ENCODE measurements at places on chromosomes 2 and 18. TPM values are rescaled to one million over a fixed set of nuclear protein-coding genes. Genes with fewer than 3 reads are reported as not detected.

- no peaks in the 10 kb centered on the region for H3K36me3 ChIP-seq
- no peak overlapping the region for H3K27ac ChIP-seq
- DNase-seq = no peak
- no peak overlapping the region for H3K4me3 ChIP-seq
- H3K27me3 ChIP-seq = no peaks in the 10 kb centered on the region
Observed at GRCh38 chr2:241871538-241872312, 2.2 kb downstream of the RTP5 start.

DNA sequence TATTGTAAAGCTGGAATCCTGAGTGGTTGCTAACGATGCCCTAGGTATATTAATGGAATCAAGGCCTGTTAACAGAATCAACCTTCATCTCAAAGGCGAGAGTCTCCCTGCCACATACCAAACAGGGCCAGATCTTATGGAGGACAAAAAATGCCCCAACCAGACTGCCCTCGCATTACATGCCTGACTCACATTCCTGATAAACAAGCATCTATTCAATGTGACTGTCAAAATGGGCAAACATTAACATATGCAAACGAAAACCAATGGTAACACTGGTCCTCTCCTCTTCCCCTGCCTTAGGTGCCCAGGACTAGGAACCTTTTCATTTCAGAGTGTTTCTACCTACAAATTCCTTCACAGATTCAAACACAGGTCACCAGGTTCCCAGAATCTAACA is 83.4 kb downstream of the COL6A3 start:
- no peak for DNase-seq
- no peaks in the 10 kb centered on the region for H3K36me3 ChIP-seq
- no peak overlapping the region for H3K27ac ChIP-seq

DNA sequence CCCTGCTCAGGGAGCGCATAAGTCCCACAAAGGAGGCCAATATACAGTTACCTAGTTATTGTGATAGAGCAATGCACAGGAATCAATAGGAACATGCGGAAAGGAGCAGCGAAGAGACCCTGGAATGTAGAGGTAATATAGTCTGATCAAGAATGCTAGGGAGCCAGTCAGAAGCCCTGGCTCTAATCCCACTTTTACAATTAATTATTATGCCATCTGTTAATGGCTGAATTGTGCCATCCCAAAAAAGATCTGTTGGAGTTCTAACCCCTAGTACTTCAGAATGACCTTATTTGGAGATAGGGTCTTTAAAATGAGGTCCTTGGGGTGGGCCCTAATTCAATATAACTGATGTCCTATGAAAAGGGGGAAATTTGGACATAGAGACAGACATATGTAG is 7.7 kb upstream of the SPATS2L start:
- no peaks in the 10 kb centered on the region for H3K4me1 ChIP-seq
- no peak for DNase-seq
- no peaks in the 10 kb centered on the region for H3K27me3 ChIP-seq
- no peak overlapping the region for H3K27ac ChIP-seq
- no peaks in the 10 kb centered on the region for H3K36me3 ChIP-seq

- no peak overlapping the region for H3K27ac ChIP-seq
- H3K4me1 ChIP-seq = no peaks in the 10 kb centered on the region
- H3K27me3 ChIP-seq = no peaks in the 10 kb centered on the region
- no peak for DNase-seq
- no peak overlapping the region for H3K4me3 ChIP-seq
- no peaks in the 10 kb centered on the region for H3K36me3 ChIP-seq
Observed at GRCh38 chr2:30772021-30772705, 35.1 kb downstream of the CAPN13 start.

DNA sequence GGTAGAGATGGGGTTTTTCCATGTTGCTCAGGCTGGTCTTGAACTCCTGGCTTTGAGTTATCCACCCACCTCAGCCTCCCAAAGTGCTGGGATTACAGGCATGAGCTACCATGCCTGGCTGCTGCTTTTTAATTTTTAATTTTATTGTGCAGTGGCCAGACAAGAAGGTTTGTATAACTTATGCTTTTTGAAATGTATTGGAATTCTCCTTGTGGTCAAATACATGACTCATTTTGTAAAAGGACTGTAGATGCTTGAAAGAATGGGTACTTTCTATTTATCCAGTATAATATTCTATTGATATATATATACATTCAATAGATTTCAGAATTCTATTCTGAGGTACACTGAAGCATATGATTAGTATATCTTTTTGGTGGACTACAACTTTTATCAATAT is 82.6 kb upstream of the ST3GAL5 start:
- no peaks in the 10 kb centered on the region for H3K36me3 ChIP-seq
- H3K4me1 ChIP-seq = no peaks in the 10 kb centered on the region
- no peak for DNase-seq
- no peak overlapping the region for H3K27ac ChIP-seq

The PTH2R gene
- total RNA-seq = 3.3 TPM

DNA sequence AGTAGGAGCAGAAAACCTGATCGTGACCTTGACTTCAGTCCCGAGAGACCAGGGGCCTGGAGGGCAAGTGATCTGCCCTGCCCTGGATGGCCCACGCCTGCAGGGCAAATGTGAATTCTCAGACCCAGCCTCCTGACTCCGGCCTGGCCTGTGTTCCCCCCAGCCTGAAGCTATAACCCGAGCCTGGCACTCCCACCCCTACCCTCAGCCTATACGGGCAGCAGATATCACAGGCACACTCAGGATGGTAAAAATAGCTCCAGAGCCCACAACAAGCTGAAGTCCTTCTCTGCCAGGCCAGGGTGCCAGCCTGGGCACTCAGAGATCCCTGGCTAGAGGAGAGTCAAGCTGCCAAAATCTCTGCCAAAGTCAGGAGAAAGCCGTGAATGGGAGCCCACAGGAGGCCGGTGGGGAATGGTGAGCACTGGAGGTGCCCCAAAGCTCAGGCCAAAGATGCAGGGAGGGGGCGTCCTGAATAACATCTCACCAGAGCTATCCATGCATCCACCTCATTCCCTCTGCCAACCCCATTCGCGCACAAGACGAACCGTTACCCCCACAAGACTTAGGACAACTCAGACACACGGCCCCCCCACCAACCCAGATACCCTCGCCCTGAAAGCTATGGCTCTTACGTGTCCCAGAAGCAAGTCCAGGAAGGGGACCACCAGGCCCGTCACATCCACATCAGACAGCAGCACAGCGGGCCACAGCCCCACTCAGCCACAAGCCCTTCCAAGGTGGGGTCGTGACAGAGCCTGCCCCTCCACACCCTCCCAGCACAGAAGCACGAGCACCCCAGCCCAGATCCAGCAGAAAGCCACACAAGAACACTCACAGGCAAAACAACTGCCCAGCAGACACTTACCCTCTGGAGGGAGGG is 144.9 kb downstream of the TNS1 start:
- no peaks in the 10 kb centered on the region for H3K36me3 ChIP-seq
- no peaks in the 10 kb centered on the region for H3K4me1 ChIP-seq
- H3K4me3 ChIP-seq = peak overlapping the region; percentile 39
- H3K27me3 ChIP-seq = no peaks in the 10 kb centered on the region
- H3K27ac ChIP-seq = peak overlapping the region; percentile 85
- DNase-seq = no peak

- no peaks in the 10 kb centered on the region for H3K27me3 ChIP-seq
- H3K36me3 ChIP-seq = no peaks in the 10 kb centered on the region
- no peak for DNase-seq
- H3K4me3 ChIP-seq = no peak overlapping the region
Observed at GRCh38 chr2:80117401-80117800, 187.2 kb downstream of the LRRTM1 start.

- H3K36me3 ChIP-seq = peaks cover 9% of the 10 kb centered on the region
- H3K27me3 ChIP-seq = no peaks in the 10 kb centered on the region
- DNase-seq = no peak
- H3K27ac ChIP-seq = no peak overlapping the region
Observed at GRCh38 chr2:3454802-3455201, 64.5 kb downstream of the ADI1 start.

The UGT1A8 gene
- not detected for total RNA-seq

- H3K27ac ChIP-seq = no peak overlapping the region
- H3K27me3 ChIP-seq = no peaks in the 10 kb centered on the region
- no peak overlapping the region for H3K4me3 ChIP-seq
- H3K4me1 ChIP-seq = no peaks in the 10 kb centered on the region
Observed at GRCh38 chr2:151280271-151280670, 9.2 kb downstream of the NMI start.

DNA sequence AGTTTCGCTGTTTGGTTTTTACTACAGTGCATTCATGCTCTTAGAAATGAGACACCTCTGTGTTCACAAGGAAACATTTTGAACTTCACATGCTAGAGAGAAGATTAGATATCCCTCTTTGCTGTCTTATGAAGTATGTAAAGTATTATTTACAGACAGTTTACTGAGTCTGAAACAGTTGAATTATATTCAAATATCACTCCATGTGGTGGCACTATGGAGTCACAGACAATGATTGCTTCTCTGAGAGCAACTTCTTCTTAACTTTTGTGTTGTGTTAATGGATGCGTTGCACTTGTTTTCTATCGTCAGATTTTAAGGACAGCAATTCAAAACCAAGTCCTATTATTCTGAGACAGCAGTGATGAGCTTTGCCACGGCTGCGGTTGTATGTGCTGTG is 823.6 kb downstream of the GALR1 start:
- no peaks in the 10 kb centered on the region for H3K4me1 ChIP-seq
- H3K27ac ChIP-seq = no peak overlapping the region
- no peak for DNase-seq
- H3K4me3 ChIP-seq = no peak overlapping the region

DNA sequence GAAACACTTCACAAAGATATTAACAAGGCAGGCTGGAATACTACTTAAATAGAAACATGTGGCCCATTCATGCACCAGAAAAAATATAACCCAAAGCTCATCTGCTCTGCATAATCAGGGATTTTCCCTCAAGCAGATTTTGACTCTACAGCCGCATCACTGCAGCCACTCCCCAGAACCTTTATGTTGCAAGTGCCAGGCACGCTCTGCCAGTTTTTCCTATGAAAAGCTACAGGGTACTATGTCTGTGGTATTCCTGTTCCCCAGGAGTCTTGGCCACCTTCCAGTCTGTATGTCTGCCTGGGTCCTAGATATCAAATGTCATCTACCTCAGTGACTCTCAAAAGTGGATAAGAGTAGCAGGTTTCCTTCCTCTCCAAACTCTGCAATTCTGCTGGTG is 3.8 kb downstream of the COA5 start:
- peaks cover 14% of the 10 kb centered on the region for H3K4me1 ChIP-seq
- H3K27ac ChIP-seq = no peak overlapping the region
- no peaks in the 10 kb centered on the region for H3K27me3 ChIP-seq
- H3K4me3 ChIP-seq = no peak overlapping the region

The VWC2L gene
- not detected for total RNA-seq

The ARHGAP28 gene
- 10.8 TPM for total RNA-seq

The PLEK gene
- 11.7 TPM for total RNA-seq

- no peak overlapping the region for H3K4me3 ChIP-seq
- no peaks in the 10 kb centered on the region for H3K36me3 ChIP-seq
- no peak overlapping the region for H3K27ac ChIP-seq
Observed at GRCh38 chr18:68725346-68725745, 10.4 kb upstream of the TMX3 start.

DNA sequence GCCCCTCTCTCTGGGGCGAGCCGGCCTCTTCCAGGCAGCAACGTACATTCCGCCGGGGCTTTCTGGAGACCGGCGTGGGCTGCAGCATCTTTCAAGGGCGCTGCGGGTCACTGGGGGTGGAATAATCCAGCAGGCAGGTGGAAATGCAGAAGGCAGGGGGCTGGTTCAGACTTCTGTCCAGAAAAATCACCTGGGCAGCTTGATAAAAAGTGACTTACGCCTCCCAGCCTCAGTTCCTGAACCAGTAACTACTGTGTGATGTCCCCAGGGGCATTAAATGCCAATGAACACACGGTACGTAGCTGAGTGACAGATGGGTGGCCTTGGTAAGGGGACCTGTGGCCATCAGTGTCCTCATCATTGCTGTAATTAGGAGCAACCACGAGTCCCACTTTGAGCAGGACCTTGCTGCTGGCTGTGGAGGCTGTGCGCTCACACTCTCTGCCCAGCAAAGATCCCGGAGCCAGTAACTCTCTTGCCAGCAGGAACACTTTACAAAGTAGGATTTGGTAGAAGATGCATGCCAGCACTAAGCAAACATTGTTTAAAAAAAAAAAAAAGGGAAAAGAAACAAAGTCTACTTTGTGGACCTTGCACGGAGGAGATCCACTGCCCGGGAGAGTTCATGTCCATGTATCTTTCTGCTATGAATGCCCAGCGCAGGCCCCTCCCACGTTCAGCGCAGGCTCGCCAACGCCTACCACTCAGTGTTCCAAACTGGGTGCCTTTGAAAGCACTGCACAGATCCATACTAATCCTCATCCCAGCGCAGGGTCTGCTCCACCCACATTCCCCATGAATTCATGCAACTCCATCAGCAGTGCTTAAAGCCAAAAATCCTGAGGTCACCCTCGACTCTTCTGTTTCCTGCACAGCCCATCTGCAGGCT is 177.3 kb downstream of the HDAC4 start:
- no peaks in the 10 kb centered on the region for H3K36me3 ChIP-seq
- no peaks in the 10 kb centered on the region for H3K27me3 ChIP-seq
- DNase-seq = peak; percentile 51
- no peak overlapping the region for H3K4me3 ChIP-seq

The DUSP2 gene
- total RNA-seq = 1.9 TPM

DNA sequence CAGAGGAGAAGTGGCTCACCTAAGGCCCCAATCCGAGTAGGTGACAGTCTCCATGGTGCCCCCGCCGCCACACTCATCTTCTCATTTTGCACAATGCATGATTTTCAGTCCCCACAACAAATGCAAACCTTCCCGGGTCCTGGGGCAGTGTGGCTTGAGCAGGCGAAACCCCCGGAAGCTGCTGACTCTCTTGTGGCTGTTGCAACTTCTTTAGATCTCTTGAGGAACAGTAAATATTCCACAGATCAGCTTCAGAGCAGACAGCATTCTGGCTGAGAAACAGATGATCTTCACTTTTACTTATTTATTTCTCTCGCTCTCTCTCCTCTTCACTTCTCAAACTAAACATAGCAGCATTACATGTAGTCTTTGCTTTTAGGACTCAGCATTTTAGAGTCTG is 51.9 kb downstream of the ASAP2 start:
- H3K27ac ChIP-seq = peak overlapping the region; percentile 72
- H3K4me1 ChIP-seq = peaks cover 9% of the 10 kb centered on the region
- no peaks in the 10 kb centered on the region for H3K36me3 ChIP-seq
- no peaks in the 10 kb centered on the region for H3K27me3 ChIP-seq
- peak overlapping the region; percentile 15 for H3K4me3 ChIP-seq
- no peak for DNase-seq

- no peak for DNase-seq
- no peak overlapping the region for H3K4me3 ChIP-seq
- H3K27me3 ChIP-seq = no peaks in the 10 kb centered on the region
- no peaks in the 10 kb centered on the region for H3K36me3 ChIP-seq
- no peak overlapping the region for H3K27ac ChIP-seq
- H3K4me1 ChIP-seq = no peaks in the 10 kb centered on the region
Observed at GRCh38 chr2:161703863-161704262, 79.6 kb downstream of the SLC4A10 start.

GRCh38 chr2:217918308-217919024 is 84.3 kb downstream of the TNS1 start:
- peaks cover 29% of the 10 kb centered on the region for H3K4me1 ChIP-seq
- DNase-seq = no peak
- H3K27me3 ChIP-seq = no peaks in the 10 kb centered on the region
- peak overlapping the region; percentile 95 for H3K27ac ChIP-seq
- no peak overlapping the region for H3K4me3 ChIP-seq

The CXCR4 gene
- total RNA-seq = 25.8 TPM

GRCh38 chr18:39693359-39693758 is 2127.8 kb upstream of the CELF4 start:
- no peak overlapping the region for H3K27ac ChIP-seq
- H3K4me3 ChIP-seq = no peak overlapping the region
- DNase-seq = no peak
- no peaks in the 10 kb centered on the region for H3K27me3 ChIP-seq
- H3K4me1 ChIP-seq = no peaks in the 10 kb centered on the region

- H3K36me3 ChIP-seq = no peaks in the 10 kb centered on the region
- H3K27ac ChIP-seq = no peak overlapping the region
- DNase-seq = no peak
- H3K4me3 ChIP-seq = no peak overlapping the region
- no peaks in the 10 kb centered on the region for H3K27me3 ChIP-seq
Observed at GRCh38 chr2:62186156-62186905, 9.6 kb upstream of the B3GNT2 start.
